HepG2 (cell line): ENCODE measurements at places on chromosomes 3 and 15. TPM values are rescaled to one million over a fixed set of nuclear protein-coding genes. Genes with fewer than 3 reads are reported as not detected.

Gene ERICH6
- 0.03 TPM in 1 of 2 replicates, not detected in the other for polyA plus RNA-seq

Gene FAM3D
- not detected in 2 replicates for polyA plus RNA-seq

Gene ZNF385D
- polyA plus RNA-seq = not detected in 2 replicates

Gene GXYLT2
- 2.7 and 4.3 TPM in 2 replicates for polyA plus RNA-seq

Gene FBN1
- 0.81 and 1.5 TPM in 2 replicates for polyA plus RNA-seq

Gene GOLGA6D
- 0.04 TPM in 1 of 2 replicates, not detected in the other for polyA plus RNA-seq

Gene SNURF
- polyA plus RNA-seq = 2.1 and 2.4 TPM in 2 replicates

Gene GRK7
- not detected in 2 replicates for polyA plus RNA-seq
